ENCODE measurements at places on chromosomes 2 and 18.
A peak's percentile ranks its signal among the peaks of the same experiment; 100 is the strongest.

DNA sequence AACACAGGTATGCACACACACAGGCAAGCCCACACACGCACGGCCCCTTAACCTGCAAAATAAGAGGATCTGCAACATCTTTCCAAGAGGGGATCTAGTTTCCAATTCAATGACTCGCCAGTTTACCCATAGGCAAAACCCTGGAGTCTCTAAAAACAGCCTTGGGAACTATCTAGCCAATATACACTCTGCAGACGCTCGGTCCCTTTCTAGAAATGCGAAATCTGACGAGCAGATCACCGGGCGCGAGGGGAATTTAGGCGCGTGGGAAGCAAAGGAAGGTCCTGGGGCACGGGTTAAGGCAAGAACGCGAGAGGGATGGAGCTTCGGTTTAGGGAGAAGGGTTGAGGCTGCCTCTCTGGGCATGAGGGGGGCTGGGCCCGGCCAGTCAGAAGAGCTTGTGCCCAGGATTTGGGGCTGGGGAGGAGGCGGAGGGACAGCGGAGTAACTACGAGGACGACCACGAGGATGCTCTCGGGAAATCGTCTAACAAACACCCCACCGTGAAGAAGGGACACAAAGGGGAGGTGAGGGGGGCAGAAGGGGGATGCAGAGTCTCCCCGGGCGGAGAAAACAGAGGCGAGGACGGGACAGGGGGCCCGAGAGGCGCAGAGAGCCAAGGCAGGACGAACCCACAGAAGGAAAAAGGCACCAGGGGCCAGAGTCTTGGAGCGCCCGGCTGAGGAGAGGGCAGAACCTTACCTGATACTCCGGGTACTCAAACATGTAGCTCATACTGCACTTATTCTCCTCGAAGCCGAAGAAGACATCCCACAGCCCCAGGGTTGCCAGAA is 542 bp downstream of the PGAP1 start:
- peak; percentile 9 for DNase-seq

DNA sequence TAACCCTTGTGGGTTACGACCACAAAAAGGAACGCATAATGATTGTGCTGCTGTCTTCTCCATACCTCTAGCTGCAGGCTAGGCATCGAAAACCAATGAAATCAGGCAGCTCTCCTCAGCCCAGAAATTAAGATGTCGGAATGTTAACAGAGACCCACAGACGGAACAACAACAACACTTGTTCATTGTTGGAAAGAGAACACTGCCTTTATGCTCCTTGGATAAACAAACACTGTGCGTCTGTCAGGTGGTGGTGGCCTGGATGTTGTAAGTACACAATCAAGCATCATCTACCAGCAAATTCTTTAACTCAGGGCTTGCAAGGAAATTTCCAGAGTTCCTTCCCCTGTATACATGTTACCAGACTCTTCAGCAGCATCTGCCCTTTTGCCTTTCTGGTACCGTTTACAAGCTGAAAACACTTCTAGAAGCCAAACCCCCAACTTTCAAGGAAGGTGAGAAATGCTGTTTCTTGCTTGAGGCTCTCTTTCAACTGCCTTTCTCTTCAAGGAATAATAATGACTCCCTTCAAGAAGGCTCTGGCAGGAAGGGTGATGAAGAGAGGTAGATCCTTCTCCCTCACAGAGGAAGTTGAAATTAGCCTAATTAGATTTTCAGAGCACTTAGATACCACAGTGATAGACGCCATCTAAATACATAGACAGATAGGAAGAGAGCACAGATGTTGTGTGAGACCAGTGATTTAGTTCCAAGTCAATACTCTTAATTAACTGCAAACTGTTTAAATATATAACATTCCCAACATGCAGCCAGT is 332.7 kb downstream of the ZNF521 start:
- DNase-seq: no peak

DNA sequence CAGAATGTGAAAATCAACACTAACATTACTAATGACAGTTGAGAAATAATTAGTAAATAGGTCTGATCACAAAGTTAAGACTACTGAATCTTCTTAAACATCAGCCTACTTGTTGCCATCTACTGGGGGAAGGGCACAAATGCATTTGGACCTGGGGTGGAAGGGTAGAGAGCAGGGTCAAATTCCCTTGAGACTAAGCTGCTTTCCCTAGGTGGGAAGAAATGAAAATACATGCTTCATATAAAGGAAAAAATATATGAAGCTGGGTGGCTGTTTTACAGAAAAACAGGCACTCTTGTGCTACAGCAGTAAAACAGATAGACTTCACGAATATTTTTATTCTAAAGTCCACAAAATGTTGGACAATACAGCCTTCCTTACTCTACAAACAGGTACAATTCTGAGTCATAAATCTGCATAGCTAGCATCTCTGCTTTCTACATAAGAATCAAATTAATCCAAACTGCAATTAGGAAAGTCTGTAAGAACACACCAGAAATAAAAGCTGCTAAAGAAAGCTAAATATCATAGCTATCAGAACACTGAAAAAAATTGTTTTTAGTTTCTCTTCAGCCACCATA is 10.9 kb downstream of the TRIP12 start:
- DNase-seq: no peak

DNA sequence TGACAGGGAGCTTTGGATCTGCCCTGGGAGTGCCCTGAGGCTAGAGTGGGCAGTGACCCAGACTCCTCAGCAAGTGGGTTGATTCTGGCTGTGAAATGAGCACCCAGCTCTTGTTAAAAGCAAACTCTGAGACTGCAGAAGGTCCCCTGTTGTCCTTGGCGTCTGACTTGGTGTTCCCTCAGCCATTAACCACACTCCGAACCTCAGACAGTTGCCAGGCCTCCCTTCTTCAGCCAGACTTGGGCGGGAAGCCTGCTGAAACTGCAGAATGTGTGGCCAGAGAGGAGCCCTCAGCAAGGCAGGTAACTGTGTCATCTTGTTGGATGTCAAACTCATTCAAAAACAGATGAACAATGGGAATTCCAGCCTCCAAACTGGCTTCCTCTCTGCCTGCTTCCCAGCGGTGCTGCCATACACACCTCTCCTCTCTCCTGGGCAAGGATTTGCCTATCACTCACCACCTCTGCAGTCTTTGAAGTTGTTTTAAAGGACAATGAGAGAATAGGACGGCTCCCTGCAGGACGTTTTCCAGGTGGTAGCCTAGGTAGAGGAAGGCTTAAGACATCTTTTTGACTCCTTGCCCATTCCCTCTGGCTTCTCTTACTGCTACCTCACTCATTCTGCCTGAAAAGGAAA is 38.9 kb upstream of the B3GNT2 start:
- no peak for DNase-seq

- DNase-seq: no peak
These were observed 688 bp downstream of the MAPRE2 start for GRCh38 chr18:35041815-35042387.
